ENCODE measurements at places on chromosomes 4 and X.

DNA sequence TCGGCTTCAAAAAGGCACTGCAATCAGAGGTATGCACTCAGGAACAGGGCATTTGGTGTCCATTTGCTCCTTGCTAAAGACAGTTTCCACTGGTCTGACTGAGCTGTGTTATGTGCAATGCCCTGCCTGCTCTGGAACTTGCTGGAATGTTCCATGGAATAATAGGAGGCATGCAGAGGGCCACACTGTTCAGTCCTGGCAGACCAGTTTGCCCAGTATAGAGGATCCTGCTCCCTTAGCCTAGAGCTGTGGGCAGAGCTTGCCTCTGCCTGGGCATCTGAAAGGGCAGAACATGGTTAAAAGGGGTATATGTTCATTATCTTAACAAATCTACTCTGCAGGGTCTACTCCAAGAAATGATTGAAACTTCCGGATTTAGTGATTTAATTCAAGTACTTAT lies 27.8 kb upstream of the CD99L2 start:
- DNase-seq = no peak

GRCh38 chrX:65635378-65635777 lies 32.1 kb upstream of the MSN start:
- DNase-seq = no peak

DNA sequence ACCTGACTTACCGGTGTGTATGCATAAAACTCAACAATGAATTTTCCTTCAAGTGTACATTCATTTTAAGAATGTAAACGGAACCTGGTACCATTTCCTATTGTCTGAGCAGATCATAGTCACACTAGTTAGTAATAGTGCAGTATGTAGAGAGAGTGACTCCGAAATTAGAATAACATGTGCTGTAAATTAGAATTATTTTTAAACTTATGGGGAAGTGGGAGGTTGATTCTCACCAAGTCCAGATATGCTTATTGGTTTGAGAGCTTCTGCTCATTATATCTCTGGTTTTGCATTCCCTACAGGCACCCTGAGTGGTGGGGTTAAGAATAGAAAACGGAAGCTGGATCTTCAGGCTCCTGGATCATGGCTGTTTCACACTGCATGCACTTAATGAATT lies 39.6 kb downstream of the KLF3 start:
- DNase-seq = no peak

- no peak for DNase-seq
Observed at GRCh38 chr4:31236020-31236638, 516.0 kb downstream of the PCDH7 start.

DNA sequence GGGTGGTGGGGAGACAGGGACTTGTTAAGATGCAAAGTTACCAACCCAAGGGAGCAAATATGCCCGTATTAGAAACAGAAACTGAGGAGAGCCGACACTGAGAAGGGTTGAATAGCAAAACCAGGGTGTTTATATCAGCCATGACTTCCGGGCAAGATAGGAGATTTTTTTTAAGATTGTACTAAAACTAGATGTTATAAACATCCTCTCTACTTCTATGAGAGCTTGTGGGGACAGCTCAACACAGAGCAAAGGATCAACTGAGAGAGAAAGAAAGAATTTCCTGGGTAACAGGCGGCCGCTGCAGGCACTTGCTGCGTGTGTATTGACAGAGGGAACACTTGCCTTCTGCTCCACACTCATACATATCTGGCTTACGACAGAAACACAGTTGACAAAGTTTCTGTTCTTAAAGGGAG lies 49.1 kb upstream of the FBXW7 start:
- no peak for DNase-seq

DNA sequence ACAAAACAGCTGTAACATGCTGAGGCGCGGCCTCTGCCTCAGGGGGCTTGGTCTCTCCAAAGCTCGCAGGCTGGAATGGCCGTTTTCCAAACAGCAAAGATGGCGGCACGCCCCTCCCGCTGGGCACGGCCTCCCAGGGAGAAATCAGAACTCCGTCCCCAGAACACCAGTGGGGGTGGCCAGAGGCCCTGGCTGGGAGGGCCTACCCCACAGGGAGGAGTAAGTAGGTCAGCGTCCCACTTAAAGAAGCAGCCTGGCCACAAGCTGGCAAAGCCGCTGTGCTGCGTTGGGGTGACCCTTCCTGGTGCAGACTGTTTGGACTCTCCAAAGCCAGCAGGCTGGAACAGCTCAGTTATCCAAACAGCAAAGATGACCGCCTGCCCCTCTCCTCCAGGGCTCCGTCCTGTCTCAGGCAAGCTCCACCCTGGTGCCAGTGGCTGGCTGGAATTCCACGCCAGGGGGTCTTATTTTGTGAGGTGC lies 862.8 kb downstream of the TRIML1 start:
- DNase-seq = no peak

All from activated naive CD8-positive, alpha-beta T cell treated with anti-CD3 and anti-CD28 coated beads, Interleukin-2, amount 50 U/mL, for 16 hours (primary cell).